ENCODE measurements at places on chromosomes 12 and 14.

- DNase-seq = no peak
These were observed 250.5 kb downstream of the SSPN start for GRCh38 chr12:26445909-26446308.

DNA sequence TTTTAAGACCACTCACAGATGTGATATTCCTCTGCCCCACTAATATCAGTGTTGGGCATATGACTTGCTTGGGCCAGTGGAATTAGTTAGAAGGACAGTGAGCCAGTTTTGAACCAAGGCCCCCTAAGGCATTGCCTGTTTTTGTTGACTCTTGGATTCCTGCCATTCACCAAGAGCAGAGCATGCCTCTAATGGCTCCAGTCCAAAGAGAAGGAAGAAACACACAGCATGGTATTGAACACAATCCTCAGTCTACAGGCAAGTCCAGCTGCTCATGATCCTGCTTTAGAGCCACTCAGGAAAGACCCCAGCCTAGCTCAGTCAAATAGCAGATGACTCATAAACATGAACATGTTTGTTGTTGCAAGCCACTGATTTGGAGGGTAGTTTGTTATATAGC is 1201.5 kb downstream of the BCL11B start:
- DNase-seq = no peak

DNA sequence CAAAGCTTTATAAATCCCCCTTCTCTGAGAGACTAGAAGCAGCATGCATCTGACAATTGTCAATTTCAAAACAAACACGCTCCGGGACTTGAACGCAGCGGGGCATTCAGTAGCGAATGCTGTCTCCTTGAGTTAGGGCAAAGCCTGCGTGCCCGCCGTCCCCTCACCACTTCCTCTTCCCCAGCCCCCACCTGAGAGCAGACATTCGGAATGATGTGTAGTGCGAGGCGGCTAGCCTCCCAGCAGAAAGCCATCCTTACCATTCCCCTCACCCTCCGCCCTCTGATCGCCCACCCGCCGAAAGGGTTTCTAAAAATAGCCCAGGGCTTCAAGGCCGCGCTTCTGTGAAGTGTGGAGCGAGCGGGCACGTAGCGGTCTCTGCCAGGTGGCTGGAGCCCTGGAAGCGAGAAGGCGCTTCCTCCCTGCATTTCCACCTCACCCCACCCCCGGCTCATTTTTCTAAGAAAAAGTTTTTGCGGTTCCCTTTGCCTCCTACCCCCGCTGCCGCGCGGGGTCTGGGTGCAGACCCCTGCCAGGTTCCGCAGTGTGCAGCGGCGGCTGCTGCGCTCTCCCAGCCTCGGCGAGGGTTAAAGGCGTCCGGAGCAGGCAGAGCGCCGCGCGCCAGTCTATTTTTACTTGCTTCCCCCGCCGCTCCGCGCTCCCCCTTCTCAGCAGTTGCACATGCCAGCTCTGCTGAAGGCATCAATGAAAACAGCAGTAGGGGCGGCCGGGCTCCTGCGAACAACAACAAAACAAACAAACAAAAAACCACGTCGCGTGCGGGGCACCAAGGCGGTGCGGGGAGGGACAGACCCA is 2.2 kb downstream of the PRMT8 start:
- no peak for DNase-seq

DNA sequence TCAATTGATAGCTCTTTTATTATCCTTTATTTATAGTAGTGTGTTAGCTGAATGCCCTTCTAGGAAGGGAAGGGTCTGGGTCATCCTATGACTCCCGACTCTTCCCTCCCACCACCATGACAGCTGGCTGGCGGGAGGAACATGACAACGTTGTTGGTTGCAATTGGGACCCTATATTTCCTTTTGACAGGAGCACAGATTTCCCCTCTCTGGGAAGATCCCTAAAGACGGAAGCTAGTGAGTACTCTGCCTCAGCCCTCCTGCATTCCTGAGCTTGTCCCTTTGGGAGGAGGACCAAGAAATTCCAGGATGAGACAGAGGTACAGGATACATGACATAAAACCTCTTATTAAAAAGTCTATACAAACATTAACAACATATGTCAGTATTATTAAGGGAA is 485.4 kb downstream of the NAV3 start:
- no peak for DNase-seq

- DNase-seq = no peak
These were observed 17.8 kb downstream of the SRRM4 start for GRCh38 chr12:118999107-118999506.

GRCh38 chr14:99899578-99900178 is 106.5 kb downstream of the EML1 start:
- no peak for DNase-seq
